Fibroblast of skin of scalp (primary cell): ENCODE measurements at places on chromosomes 5 and 9.

DNA sequence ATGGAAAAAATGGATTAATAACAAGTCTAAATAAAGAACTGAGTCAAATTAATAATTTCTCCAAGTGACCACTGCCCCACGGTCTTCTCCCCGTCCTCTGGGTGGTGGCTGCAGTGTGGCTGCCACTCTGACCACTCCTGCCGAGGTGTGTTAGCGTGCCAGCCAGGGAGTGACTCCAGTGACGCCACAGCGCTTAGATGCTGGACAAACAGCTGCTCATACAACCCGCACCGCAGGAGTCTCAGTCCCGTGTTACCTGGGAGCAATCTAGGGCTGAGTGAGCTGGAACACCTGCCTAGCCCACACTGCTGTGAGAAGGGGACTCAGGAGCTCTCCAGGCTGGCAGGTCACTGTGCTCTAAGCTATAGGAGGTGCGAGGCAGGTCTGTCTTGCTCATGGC is 10.2 kb downstream of the MAPK9 start:
- DNase-seq: no peak

DNA sequence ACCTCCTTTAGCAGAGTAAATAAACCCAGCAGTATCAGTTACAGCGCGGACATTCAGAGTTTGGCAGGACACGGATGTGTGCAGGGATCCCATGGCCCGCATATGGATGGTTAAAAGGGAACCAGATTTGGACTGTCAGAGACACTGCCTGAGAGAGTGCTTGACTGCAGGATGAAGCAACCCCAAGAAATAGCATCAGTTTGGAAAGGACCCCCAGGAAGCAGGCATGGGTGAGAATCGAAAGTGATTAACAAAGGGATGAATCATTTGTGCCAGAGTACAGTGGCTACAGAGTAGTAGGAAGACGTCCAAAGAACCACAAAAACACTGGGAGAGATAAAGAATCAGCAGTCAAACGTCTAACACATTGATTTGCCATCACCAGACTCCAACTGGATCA is 5.5 kb downstream of the C7 start:
- DNase-seq: peak; percentile 63

DNA sequence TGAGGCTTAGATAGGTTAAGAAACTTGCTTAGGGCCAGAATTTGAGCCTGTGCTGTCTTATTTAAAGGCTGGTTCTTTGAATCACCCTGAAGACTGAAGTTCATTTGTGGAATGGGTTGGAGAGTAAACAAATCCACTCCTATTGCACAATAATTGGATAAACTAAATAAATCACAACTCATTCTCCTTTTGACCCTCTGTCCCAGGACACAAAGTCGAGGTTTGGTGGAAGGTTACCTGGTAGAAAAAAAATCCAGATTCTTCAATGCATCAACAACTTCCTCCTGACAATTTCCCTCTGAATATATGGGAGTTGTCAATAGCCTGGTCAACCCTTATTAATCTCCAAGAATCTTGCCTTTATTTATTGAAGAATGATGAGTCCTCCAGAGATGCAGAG is 28.9 kb downstream of the TBC1D2 start:
- DNase-seq: no peak

GRCh38 chr5:132677191-132677590 is 3.4 kb downstream of the IL4 start:
- DNase-seq: peak; percentile 85

GRCh38 chr9:123327697-123328100 is 28.3 kb upstream of the CRB2 start:
- DNase-seq: no peak

- DNase-seq: peak; percentile 71
Measured at GRCh38 chr5:65073250-65073661, 304.5 kb downstream of the CWC27 start.

GRCh38 chr5:169095976-169096375 is 205.0 kb downstream of the SLIT3 start:
- DNase-seq: peak; percentile 48

DNA sequence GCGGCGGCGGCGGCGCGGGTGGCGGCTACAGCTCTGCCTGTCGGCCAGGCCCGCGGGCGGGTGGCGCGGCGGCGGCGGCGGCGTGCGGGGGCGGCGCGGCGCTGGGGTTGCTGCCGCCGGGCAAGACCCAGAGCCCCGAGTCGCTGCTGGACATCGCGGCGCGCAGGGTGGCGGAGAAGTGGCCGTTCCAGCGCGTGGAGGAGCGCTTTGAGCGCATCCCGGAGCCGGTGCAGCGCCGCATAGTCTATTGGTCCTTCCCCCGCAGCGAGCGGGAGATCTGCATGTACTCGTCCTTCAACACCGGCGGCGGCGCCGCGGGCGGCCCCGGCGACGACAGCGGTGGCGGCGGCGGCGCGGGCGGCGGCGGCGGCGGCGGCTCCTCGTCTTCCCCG is 296 bp downstream of the ZSWIM6 start:
- DNase-seq: peak; percentile 40

DNA sequence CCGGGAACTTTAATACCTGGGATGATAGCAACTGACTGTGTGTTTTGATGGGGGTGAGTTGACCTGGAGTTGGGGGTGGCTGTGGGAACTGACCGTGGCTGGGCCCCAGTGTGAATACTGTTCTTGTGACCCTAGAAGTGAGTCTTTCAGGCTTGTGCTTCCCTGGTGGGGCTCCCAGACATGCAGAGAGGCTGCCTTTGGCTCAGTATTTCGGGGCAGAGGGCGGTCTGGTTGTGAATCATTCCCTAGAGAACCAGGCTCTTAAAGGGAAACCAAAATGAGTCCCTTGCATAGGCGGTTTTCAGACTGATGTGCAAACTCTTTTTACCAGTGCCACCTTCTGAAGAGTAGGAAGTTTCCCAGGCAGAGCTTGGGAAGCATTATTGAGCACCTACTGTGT is 132.1 kb downstream of the MACROH2A1 start:
- DNase-seq: peak; percentile 39

DNA sequence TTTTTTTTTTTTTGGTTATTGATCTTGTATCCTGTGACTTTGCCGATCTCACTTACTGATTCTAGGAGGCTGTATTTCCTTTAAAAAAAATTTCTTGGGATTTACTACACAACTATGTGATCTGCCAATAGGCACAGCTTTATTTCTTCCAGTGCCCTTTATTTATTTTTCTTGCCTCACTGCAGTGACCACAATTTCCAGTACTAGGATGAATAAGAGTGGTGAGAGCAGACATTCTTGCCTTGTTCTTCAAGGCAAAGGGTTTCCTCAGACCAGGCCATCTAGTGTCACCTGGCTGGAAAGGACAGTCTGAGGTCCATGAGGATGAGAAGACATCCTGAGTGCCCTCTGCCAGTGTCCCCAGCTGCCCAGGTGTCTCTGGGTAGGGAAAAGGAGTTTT is 265.4 kb downstream of the SPOCK1 start:
- no peak for DNase-seq

DNA sequence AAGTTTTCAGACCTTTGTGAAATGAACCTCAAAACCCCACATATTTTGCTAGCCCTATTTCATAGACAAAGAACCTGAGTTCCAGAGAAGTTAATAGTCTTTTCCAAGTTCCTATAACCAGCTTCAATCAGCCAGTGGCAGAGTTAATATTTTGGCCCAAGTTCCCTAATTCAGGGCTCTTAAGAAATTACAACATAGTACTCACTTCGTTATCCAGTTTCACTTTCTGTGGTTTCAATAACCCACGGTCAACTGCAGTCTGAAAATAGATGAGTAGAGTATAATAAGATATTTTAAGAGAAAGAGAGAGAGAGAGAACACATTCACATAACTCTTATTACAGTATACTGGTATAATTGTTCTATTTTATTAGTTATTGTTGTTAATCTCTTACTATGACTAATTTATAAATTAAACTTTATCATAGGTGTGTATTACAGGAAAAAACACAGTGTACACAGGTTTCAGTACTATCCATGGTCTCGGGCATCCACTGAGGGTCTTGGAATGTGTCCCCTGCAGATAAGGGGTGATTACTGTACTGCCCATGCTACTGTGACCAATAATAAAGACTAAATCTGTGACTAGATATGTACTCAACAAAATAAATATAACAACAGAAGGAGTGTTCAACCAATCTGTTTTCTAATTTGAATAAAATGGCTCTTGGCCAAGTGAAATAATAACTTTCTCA is 9.3 kb upstream of the MYOT start:
- no peak for DNase-seq

DNA sequence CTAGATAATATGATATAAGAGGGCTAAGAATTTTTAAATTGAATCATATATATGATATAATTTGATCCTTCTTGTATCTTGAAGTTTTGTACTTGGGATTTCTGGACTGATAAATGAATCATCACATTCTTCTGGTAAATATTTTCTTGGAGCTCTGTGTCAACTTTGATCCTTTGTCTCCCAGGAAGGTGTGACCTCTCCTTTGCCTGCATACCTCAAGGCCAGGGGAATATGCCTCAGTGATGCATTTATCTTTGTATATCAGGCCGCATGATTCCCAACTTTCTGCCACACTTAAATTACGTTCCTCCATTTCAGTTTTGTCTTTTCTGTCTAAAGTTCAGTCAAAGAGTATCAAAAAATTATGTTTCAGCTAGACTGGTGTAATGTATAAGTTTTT is 101.2 kb downstream of the NLN start:
- peak; percentile 26 for DNase-seq

GRCh38 chr5:149598966-149599365 is 17.7 kb downstream of the ARHGEF37 start:
- DNase-seq: no peak
